ENCODE measurements at places on chromosomes 5 and 9. TPM values are rescaled to one million over a fixed set of nuclear protein-coding genes. Genes with fewer than 3 reads are reported as not detected.

The SOHLH1 gene
- polyA plus RNA-seq = 0.21 TPM

The NEUROG1 gene
- polyA plus RNA-seq = not detected

The OR1J2 gene
- not detected for polyA plus RNA-seq

The CTSV gene
- polyA plus RNA-seq = 10.6 TPM

GRCh38 chr5:143717400-143717799 lies 94.6 kb upstream of the HMHB1 start:
- no peaks in the 10 kb centered on the region for H3K27me3 ChIP-seq
- DNase-seq = no peak
- no peaks in the 10 kb centered on the region for H3K4me1 ChIP-seq
- H3K36me3 ChIP-seq = no peaks in the 10 kb centered on the region

DNA sequence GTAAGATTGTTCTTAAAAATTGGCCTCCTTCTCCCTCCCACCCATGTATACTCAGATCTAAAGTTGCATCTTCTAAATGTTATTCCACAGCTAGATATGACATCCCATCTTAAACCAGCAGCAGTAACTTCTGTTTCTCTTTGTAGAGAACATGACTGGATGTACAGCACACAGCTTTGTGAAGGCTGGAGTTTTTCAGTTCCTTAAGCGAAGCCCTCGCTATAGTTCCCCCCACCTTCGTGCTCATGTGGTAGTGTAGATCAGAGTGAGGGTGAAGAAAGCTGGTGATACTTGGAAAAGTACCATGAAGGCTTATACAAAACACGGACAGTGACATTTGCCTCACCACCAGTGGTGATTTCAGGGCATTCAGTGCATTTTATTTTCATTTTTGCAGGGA lies 137.5 kb downstream of the MAT2B start:
- no peak for DNase-seq
- no peaks in the 10 kb centered on the region for H3K36me3 ChIP-seq
- no peak overlapping the region for H3K27ac ChIP-seq
- no peaks in the 10 kb centered on the region for H3K4me1 ChIP-seq
- no peaks in the 10 kb centered on the region for H3K27me3 ChIP-seq
- H3K4me3 ChIP-seq = no peak overlapping the region

Data from HepG2 (cell line).